ENCODE measurements at places on chromosomes 5 and 9. TPM values are rescaled to one million over a fixed set of nuclear protein-coding genes. Genes with fewer than 3 reads are reported as not detected.

FAXDC2 gene
- total RNA-seq, result 0.66 TPM

TAF1L gene
- total RNA-seq, result not detected

SRD5A1 gene
- 47.2 TPM for total RNA-seq

KCNMB1 gene
- 0.29 TPM for total RNA-seq

IRGM gene
- total RNA-seq, result not detected

DNA sequence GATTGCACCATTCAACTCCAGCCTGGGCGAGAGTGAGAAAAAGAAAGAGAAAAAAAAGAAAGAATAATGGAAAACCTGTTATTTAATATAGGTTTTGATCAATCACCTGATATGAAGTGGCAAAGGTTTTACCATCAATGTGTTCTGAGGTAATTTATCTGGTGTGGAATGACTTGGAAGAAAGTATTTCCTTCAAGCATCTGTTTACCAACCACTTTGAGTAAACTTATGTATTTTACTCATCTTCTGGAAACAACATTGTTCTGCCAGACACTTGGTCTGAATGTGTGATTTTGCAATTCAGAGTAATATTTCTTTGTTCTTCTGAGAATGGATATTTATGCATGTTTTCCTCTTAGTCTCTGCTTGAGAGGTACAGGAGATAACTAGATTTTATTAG, 24.3 kb downstream of the KIF2A start:
- no peak for DNase-seq

DNA sequence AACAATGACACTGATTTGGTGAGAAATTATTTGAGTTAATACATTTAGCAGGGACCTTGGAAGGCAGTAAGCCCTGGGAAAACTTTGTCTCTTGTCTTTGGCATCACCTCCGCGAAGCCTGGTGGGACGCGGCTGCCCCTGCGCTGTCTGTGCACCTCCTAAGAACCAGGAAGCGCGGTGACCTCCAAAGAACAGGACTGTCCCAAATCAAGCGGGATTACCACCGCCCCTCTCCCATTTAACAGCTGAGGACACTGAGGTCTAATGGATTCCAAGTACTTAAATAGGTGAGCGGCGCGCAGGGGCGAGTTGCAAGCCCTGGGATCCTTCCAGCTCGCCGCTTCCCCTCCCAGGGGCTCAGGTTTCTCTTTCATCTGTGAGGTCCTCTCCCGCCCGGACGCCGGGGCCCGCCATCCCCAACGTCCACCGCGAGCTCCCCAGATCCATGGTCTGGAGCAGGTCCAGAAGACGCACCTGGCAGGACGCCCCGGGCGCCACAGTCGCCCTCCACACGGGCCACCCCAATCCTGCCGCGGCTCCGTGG, 432 bp downstream of the STARD4 start:
- DNase-seq, result no peak

DNA sequence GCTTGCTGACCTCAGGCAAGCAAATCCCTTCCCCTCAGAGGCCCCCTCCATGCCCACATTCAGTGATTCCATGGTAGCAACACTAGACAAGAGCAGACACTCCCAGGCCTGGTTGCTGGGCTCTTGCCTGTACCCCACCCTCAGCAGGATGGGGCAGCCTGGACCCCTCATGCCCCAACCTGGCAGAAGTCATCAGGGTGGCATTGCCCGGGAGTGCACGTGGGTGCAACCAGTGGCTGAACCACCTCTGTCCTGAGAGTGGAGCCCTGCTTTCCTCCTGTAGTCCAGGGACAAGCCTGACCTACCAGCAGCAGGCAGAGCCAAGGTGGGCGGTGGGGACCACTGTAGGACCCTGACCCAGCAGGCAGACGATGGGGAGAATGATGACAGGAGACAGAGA, 65.8 kb upstream of the TBC1D2 start:
- DNase-seq, result no peak

GRCh38 chr9:19925674-19926503, 137.1 kb upstream of the SLC24A2 start:
- peak; percentile 78 for DNase-seq

GRCh38 chr5:160742446-160742845, 109.6 kb downstream of the ATP10B start:
- no peak for DNase-seq

DNA sequence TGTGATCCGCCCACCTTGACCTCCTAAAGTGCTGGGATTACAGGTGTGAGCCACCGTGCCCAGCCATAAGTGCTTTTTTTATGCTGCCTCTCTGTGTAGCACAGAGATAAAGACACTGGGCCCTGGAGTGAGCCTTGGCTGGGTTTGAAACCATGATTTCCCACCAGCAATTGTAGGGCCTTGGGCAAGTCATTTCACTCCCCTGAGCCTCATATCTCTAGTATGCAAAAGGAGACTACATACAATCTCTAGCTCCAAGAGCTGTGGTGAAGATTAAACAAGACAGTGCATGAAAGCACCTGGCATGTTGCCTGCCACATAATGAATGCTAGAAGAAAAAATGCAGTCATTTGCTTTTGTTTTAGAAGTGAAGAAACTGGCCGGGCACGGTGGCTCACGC, 3.9 kb downstream of the FABP6 start:
- DNase-seq, result no peak

GRCh38 chr9:93319301-93319991, 132.0 kb upstream of the FAM120A start:
- no peak for DNase-seq

GRCh38 chr5:166860426-166860825, 1431.0 kb upstream of the WWC1 start:
- DNase-seq, result no peak

GRCh38 chr9:98374385-98375051, 119.1 kb upstream of the TBC1D2 start:
- no peak for DNase-seq

- DNase-seq, result no peak
These were observed 11.4 kb upstream of the DNAH5 start for GRCh38 chr5:13955896-13956295.

GRCh38 chr5:88872971-88873370, 10.0 kb downstream of the MEF2C start:
- no peak for DNase-seq

DNA sequence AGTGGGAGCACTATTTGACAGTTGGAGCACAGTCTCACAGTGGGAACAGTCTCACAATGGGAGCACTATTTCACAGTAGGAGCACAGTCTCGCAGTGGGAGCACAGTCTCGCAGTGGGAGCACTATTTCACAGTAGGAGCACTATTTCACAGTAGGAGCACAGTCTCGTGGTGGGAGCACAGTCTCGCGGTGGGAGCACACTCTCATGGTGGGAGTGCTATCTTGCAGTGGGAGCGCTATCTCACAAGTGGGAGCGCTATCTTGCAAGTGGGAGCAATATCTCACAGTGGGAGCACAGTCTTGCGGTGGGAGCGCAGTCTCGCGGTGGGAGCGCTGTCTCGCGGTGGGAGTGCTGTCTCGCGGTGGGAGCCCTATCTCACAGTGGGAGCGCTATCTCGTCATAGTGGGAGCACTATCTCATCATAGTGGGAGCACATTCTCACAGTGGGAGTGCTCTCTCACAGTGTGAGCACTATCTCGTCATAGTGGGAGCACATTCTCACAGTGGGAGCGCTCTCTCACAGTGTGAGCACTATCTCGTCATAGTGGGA, 56.1 kb downstream of the MED10 start:
- no peak for DNase-seq

DNA sequence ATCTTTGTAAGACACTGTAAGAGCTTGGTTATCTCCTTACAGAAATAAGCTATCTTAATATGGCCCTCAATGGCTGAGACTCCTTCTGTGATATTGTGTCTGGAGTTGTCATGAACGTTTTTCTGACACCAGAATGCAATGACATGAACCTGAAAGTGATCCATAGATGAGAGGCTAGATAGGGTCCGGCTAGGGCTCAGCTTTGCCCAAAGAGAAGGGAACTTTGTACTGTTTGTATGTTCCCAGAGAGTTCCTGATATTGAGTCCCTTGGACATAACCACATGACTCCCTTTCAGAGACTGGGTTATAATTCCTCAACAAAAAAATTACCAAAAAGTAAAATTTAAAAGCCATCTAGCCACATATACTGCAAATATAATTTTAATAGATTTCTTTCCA, 575.8 kb upstream of the CLINT1 start:
- DNase-seq, result no peak

GRCh38 chr5:73797132-73797510, 171.1 kb downstream of the ARHGEF28 start:
- no peak for DNase-seq

DNA sequence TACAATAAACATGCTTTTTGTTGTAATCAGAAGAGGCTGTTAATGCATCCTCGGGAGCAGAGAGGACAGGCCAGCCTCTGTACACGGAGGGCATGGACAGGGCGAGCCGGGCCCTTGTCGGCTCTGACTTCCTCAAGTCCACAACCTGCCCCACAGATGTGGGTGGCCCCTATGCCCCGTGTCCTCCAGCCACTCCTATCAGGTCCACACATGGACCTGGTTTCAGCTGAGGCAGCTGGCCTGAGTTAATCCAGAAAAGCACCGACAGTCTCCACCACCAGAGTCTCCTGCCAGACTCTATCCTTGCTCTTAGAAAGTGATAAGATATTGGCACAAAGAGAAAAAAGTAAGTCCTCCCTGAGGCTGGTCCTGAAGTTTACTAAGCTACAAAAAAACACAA, 52.4 kb upstream of the PHYKPL start:
- peak; percentile 11 for DNase-seq

DNA sequence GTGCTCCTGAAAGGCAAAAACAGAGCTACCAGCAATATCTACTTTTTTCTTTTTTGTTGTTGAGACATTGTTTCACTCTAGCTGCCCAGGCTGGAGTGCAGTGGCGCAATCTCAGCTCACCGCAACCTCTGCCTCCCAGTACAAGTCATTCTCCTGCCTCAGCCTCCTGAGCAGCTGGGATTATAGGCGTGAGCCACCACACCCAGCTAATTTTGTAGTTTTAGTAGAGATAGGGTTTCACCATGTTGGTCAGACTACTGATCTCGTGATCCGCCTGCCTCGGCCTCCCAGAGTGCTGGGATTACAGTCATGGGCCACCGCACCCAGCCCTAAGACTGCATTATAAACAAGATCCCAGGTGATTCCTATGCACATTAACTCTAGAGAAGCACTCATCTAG, 17.0 kb downstream of the PLPP1 start:
- no peak for DNase-seq

- DNase-seq, result no peak
These were observed 170.9 kb downstream of the CTNND2 start for GRCh38 chr5:11733185-11733839.

DNA sequence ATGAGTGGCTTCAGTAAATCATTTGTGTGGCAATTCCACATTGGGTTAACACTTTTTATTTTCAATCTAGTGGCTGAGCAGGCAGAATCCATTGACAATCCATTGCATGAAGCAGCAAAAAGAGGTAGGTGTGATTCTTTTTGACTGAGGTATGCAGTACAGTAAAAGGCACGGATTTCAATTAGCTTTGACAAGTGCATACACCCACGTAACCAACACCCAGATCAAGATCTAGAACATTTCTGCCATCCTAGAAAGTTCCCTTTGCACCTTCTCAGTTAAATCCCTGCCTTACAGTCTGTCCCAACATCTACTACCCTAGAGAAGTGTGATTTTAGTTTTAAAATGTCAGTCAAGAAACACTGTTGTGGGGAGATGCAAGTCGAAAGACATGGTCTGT, 43.4 kb downstream of the OSTF1 start:
- no peak for DNase-seq

DNA sequence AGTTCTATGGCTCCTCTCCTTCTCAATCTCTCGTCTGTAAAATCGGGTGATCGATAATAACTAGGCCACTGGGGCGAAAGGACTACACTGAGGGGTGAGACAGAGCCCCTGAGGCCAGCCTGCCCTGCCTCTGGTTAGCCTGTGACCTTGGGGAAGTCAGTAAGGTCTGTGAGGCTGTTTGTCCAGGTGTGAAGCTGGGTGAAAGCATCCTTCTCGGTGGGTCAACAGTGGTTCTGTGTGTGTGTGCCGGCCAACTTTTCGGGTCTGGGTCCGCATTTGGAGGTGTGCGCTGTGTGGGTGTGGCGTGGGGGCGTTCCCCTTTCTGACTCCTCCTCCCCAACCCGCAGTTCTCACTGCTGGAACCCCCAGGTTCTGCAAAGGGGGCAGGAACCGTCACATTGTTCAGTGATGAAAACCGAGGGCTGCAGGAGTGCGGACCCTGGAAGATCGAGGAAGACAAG, 5.0 kb upstream of the RNF44 start:
- no peak for DNase-seq

DNA sequence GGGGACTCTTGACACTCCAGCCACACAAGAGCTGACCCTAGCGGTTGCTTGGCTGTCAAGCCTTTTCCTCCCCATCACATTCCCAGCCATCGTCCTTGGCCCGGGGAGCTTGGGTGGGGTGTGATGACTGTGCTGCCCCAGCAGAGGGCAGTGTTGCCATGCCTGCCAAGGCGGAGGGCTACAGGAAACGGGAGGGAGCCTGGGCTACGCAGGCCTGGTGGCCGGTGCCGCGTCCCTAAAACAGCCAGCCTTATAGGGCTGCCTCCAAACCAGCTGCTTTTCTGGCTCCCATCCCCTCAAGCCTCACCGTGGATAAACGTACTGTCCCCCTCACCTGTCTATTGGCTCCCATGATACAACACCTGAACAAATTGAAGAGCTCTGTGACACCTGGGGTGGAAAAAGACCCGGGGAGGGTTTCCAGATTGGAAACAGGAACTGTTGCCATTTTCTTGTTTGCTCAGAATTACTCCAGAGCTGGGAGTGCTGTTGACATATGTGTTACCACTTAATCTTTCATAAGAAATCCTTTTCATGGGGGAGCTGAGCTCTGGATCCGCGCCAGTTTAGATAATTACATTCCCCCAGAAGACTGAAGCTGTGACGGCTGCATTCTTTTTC, 72.8 kb upstream of the ASTN2 start:
- DNase-seq, result peak; percentile 91

DNA sequence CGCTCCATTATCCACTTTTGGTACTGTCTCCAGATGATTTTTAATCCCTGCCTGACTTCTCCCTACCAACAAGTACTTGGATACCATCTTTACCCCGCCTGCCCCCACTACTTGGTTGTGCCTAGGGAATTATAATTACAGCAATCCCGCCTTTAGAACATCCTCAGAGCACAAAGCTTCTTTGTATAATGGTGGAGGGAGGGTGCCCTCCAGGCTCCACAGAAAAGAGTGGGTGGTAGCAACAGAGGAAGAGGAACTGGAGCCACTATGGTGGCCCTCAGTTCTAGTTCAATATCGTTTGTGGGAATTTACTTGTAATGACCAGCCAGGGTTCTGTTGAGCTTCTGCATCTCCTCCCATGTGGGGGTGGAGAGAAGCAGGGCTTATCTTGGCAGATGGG, 79.0 kb upstream of the RNF38 start:
- DNase-seq, result no peak

- no peak for DNase-seq
These were observed 185.7 kb upstream of the GNA14 start for GRCh38 chr9:77833561-77834429.

GRCh38 chr5:161481922-161482321, 64.6 kb downstream of the GABRB2 start:
- no peak for DNase-seq

- DNase-seq, result no peak
These were observed 10.1 kb upstream of the EFNA5 start for GRCh38 chr5:107680799-107681198.

GRCh38 chr5:120456006-120456405, 8.1 kb upstream of the PRR16 start:
- DNase-seq, result no peak

GRCh38 chr9:109770101-109770500, 9.9 kb upstream of the PALM2AKAP2 start:
- DNase-seq, result no peak

GRCh38 chr5:132369474-132370180, at the start of gene SLC22A5:
TSS of gene SLC22A5 (plus strand) at chr5:132369710. CDS start at chr5:132369973, 263 bp downstream.
- DNase-seq, result peak; percentile 75

GRCh38 chr5:72510610-72511181, 3.5 kb upstream of the ZNF366 start:
- DNase-seq, result no peak

- no peak for DNase-seq
These were observed 677.0 kb downstream of the LRRC70 start for GRCh38 chr5:63255594-63255993.

All from glutamatergic neuron (in vitro differentiated cells).